C1 segment of cervical spinal cord (tissue), 14 donors: ENCODE measurements at places on chromosomes 2 and 18.

DNA sequence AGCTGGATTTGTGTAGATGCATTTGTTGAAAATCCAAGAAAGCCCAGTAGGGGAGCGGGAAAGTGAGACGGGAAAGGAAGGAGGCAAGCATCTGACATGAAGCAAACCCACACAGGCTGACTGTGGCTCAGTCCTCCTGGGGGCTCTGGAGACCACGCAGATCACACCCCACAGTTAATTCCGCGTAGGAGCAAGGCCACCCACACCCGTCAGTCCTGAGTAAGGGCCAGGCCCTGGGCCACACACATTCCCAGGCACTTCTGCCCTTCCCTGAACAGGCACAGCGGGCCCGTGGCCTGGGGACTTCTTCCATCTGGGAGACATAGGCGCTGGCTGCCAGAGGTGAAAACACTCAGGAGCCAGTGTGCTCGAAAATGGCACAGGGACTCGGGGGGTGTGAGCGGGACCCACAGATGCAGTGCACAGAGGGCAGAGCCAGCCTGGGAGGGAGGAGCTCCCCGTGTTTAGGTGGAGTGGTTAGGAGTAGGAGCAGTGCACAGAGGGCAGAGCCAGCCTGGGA is 19.4 kb upstream of the PRLH start:
- no peak for DNase-seq

- DNase-seq = no peak
Measured at GRCh38 chr2:205024822-205025518, 479.7 kb downstream of the PARD3B start.

DNA sequence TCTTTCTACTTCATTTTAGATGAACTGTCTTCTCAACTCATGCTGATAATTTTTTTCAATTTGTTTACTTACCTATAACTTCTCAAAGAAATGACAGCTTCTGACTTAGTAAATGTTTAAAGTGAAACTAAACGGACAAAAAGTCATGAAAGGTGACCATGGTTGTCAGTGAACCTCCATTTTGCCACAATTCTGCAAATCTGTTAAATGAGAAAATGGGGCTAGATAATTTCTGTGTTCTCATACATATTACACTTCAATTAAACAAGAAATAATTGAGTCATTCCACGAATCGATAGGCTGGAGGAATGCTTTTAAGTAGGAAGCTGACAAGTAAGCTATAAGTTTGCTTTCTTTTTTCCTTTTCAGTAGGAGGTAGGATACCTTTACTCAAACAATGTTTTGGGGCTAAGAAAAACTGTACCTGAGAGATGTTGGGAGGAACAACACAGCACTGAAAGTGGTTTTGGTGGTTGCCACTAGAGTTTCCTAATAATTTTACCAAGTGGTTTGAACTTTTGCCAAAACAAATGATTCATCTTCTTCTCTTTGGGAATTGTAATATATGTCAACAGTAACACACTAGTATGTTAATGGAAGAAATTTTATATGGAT is 17.1 kb downstream of the DYNAP start:
- no peak for DNase-seq

DNA sequence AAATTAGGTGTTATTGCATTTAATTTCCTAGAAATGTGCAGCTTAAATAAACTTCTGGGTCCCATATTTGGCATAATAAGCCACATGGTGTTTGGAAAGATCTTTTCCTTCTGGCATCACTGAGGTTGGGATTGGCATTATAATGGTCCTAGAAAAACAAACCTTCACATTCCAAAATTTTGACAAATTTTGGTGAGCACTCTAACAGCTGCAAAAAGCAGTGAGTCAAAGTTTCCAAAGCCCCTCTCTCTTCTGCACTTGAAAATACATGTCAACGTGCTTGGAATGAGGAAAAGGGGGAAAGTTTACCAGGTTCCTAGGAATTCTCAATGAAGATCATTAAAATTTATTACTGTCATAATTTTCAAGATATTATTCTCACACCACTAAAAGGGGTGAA is 77.8 kb upstream of the STK17B start:
- no peak for DNase-seq

DNA sequence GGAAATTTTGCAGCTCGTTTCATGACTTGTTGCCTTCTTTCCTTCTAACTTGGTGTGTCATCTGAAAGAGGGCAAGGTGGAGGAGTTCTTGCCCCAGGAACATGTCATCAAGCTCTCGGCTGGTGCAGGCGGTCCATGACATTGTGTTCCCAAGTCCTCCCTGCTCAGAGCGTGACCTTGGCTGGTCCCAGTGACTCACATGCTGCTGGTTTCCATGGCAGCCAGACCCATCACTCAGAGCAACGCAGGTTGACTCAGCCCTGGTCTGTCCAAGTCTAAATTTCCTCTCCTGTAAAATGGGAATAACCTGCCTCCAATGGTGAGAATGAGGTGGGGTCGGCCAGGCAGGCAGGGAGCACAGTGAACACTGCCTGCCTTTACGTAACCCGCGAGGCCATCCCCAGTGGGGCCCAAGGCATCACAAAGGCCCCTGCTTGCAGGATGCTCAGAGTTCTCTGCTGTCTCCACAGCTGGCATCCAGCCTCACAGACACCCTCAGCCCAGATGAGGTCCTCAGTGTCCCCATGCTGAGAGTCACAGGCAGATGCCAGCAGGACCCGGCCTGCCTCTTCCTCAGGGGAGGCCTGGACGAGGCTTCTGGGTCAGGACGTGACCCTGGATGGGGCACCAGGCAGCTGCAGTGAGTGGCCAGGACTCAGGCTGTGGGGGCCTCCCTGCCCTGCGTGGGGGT is 143.7 kb downstream of the TPO start:
- DNase-seq = no peak

GRCh38 chr2:162635706-162636105 is 202.9 kb downstream of the KCNH7 start:
- DNase-seq = no peak

DNA sequence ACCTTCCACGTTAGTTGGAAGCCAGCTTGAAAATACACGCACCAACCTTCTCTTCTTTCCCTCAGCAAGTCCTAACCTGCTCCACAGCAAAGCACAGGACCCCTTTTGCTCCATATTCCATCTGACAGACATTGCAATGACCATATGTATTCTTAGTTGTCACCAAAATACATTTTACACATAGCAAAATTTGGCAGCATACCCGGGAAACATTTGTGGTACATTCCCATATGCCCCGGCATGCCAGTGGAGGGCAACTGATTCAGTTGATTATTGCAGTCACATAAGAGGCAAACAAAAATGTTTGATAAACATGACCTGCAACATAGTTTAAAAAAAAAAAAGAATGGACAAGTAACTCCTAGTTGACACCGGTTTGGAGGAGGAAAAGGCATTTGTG is 202.1 kb upstream of the UBE2E3 start:
- DNase-seq = no peak

DNA sequence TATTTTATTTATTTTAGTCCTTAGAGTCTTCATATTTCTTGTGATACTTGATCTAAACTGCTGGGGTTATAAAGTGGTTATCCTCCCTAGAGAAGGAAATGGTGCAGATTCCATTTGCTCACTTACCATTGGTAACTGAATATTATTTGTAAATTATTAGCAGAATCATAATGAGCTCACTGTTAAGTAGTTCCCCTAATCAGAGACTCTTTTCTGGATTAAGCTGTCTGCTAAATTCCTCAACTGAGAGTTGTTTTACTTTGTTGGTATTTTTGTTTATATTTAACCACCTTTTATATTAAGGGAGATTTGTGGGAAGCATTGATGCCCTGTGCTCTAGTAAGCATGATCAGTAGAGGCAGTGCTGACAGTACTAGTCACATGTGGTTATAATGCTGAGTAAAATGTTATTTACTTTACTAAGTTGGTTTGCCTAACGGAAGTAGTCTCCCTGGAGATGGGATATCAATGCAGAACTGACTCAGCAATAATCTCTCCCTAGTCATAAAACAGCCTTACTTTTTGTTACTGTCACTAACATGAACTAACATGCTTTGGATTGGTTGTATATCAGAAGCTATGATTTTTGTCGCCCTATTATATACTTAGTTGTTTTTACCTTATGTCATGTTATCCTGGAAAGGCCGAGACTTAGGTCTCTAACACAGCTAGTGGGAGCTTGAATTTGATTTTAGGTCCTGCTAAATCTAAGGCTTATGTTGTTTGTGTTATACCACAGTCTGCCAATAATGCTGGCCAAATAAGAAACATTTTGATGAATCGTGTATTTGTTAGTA is 166.7 kb downstream of the MCFD2 start:
- no peak for DNase-seq

- DNase-seq = no peak
Measured at GRCh38 chr2:165610591-165611029, 141.1 kb downstream of the CSRNP3 start.

DNA sequence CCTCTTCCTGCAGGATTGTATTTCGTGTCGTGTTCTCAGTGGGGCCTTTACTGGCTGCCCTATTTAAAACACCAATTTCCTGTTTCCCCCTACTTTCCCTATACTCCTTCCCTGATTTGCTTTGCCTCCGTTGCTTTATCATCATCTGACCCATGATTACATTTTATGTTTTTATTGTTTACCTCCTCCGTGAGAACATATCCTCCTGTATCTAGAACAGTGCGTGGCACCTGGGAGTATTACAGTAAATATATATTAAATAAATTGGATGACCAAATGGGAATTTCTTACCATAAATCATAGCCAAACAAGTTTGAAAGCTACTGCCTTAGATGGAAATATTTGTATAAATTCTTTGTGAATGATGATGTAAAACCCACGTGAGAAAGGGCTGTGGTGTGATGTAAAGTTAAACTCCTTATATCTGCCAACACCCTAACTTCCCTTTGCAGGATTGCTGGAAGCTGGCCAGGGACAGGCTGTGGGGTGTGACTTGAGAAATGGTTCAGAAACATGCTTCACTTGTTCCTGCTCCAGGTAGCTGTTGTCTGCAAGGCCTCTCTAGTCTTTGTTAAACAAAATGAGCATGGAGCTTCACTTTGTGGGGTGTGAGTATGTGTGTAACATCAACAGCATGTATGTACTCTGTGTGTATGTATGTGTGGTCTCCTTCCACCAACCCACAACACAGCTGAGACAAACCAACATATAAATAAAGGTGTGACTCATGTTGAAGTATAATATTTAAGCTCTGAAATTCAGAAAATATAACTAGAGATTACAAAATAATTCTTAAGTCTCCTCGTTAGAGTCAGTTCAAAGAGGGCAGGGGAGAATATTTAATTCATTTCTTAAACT is 40.3 kb downstream of the LHCGR start:
- DNase-seq = no peak

DNA sequence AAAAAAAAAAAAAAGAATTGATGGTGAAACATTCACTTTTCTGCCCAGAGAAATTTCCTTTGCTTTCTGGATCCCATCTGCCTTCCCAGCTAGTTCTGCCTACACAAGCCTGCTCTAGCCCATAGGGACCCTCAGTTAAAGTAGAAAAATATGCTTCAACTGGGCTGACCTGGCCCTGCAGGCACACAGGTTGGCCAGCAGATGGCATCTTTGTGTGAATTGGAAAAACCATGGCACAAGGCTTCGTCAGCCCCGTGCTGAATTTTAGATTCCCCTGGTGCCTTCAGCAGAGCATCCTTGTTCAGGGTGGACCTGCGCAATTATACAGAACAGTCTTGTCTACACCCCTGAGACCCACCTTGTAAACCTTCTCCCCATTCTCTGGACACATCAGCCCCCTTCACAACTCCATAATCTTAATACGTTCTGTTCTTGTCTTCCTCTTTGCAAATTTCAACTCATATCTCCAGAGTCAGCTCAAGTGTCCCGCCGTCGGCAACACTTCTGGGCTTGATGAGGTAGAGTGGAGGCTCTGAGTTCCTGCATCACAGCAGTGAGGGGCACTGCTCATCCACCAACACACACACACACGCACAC is 114.5 kb downstream of the INSIG2 start:
- DNase-seq = no peak

DNA sequence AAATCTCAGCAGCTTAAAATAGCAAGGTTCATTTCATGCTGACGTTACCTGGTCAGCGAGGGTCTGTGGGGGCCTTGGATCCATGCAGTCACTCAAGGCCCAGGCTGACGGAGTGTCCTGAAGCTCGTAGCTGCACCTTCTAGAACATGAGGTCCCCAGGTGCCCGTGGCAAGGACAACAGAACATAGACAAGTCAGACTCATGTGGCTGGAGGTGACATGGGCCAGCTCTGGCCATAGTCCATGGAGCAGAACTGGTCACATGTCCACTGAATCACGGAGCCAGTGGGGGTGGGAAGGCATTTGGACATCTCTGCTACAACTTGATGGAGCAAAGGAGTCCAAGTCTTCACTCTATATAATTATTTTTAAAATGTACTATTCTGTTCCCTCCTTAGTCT is 233.2 kb downstream of the ACKR3 start:
- no peak for DNase-seq

DNA sequence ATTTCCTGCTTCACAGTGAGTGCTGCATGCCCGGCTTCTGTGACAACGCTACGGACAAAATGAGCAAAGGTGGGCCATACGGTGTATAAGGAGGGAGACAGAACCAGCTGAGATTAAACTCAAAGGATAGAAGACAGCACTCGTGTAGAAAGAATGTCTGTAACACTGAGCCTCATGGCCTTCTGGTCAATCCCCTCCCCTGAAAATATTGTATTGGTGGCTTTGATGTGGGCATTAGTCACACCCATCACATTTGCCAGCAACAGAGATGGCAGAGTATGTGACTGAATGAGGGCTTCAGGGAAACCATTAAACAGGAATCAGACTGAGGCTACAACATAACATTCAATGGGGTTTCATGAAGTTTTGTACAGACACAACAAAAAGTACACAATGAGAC is 287.8 kb upstream of the CCDC68 start:
- DNase-seq = no peak

DNA sequence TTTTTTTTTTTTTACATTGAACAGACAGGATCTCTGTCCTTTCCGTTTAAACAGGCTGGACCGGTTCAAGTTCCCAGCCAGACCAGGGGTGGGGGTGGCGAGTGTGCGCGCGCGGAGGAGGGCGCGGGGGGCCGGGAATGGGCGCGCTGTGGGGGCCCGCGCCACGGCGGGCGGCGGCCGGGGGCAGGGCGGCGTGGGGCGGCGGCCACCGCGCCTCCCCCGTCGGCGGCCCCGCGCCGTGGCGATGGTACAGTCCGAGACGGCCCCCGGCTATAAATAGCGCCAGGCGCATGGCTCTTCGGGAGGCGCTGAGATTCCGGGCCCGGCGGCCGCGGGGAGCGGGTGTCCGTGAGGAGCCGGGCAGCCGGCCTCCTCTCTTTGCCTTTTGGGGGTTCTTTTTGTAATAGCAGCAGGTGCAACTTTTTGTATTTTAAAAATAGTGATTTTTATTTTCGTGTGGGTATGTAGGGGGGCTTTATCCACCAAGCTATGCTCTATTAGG is 430 bp upstream of the CELF4 start:
- DNase-seq = peak; percentile 91

DNA sequence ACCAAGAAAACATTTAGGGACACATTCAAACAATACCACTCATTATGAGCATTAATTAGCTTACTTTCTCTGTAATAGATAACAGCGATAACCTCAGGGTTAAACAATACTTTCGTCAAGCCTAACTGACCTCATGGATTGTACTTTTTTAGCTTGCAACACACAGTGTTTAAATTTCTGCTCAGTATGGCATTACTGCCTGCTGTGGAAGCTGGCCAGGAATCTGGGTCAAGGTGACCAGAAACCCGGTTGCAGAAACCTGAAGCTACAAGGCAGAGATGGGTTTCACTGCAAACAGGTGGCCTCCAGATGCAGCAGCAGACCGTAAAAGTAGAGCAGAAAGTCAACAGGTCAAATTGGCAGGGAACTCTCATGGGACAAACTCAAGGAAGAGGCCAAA is 123.8 kb upstream of the FHL2 start:
- DNase-seq = no peak
